Left lung (tissue), 14 donors: ENCODE measurements at places on chromosomes 3 and 15.

DNA sequence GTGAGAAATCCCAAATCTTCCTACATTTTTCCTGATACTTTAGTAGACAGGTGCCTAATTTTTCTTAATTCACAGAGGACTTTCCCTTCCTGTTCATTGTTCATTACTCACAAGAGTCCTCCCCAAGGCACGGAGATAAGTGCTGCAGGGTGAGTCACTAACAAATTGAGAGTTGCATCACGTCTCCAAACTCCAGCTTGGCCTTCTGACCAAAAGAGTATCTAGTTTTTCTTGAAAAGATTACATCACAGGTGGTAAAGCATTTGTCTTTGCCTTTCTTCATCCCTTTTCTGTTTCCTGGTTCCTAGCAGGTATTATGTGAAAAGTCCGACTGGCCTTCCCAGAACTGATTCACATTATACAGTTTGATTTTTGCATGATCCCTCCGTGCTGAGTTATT, 24.9 kb upstream of the RASGRP1 start:
- DNase-seq: no peak

DNA sequence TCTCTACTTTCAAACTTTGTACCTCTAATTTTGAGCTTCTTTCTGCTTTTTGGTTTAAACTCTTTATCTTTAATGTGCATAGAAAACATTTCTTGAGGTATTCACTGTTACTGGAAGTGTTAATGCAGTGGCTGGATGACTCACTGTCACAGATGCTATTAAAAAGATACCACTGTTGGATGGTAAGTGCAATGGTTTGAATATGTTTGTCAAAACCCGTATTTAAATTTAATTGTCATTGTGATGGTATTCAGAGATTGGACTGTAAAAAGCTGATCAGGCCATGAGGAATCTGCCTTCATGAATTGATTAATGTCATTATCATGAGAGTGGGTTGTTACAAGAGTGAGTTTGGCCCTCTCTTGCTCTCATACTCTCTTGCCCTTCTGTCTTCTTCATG, 70.6 kb downstream of the AP4E1 start:
- DNase-seq: no peak

GRCh38 chr15:78052001-78052401, 25.5 kb downstream of the TBC1D2B start:
- peak; percentile 64 for DNase-seq

DNA sequence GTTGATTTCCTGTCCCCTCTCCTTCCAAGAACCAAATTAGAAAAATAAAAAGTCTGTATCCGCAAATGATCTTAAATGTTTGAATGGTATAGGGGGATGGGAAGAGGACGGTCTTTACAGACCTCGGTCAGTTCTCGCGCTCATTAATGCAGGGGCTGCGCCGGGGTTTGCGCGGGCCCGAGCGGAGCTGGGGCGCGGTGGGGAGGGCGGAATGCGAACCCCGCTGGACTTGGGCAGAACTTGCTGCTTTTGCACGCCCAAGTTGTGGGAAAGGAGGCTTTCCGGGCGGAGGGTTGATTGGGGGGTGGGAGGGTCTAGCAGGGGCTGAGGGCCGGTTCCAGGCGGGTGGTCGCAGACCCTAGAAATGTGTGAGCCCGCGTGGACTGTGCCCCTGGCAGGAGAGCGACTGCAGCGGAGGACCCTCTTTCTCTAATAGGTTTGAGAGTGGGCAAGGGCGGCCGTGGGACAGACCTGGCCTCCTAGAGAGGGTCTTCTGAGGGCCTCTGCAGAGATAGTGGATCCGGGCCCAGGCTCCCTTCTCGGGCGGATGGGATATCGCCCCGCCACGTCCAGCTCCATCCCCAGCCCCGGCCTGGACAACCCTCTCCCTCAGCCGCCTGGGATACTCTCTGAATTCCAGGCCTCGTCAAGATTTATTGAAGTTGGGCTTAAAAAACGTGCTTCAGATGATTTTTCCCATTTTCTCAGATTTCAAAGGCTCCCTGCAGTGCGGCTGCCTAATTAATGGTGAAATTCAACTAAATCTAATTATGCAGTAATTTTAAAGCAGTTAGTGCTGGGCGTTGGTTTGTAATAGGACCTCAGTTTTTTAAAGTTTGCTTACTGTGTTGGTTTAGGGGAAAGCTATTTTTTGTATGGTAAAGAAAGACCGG, 11.3 kb downstream of the NR2F2 start:
- no peak for DNase-seq

DNA sequence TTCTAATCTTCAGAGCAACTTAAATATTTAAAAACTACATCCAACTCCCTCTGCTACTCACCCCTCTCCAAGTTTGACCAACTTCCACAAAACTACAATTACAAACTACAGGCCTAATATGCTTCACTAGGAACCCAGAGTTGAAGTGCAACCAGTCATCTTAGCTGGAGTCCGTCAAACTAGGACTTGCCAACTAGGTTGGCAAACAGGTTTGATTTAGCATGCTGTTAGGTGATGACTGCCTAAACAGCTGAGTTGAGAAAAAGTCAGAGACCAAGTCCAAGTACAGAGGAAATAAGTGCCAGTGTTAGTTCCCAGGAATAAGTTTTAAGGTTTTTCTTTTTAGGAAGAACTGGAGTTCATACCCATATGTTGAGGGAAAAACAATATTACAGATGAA, 1109.0 kb downstream of the TUSC7 start:
- no peak for DNase-seq

- no peak for DNase-seq
Measured at GRCh38 chr15:47301481-47301880, 415.8 kb upstream of the SEMA6D start.

GRCh38 chr3:159260049-159260662, 458.3 kb downstream of the MFSD1 start:
- DNase-seq: no peak

DNA sequence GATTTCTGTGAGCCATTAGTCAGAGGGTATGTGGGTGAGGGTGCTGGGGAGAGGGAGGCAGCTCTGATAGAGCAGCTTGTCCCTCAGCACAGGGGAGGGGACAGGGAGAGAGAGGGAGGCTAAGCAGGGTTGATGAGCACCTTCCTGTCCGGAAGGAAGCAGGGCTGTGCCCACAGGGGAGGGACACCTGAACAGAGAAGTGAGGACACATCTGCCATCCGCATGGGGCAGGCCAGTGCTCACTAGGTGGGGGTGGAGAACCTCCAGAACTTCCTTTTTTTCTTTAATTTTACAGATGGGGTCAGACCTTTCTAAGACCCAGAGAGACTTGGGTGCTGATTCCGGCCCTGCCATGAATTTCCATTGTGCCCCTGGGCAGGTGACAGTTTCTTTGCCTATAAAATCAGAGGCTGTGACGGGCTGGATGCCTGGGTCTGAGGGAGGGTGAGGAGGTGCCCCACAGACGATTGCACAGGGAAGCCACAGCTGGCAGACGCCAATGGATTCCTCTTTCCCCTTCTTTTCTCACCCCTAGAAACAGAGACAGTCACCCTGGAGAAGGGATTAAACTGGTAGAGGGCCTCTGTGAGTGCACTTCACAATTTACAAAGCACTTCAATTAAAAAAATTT, 4.1 kb upstream of the TGM5 start:
- no peak for DNase-seq

DNA sequence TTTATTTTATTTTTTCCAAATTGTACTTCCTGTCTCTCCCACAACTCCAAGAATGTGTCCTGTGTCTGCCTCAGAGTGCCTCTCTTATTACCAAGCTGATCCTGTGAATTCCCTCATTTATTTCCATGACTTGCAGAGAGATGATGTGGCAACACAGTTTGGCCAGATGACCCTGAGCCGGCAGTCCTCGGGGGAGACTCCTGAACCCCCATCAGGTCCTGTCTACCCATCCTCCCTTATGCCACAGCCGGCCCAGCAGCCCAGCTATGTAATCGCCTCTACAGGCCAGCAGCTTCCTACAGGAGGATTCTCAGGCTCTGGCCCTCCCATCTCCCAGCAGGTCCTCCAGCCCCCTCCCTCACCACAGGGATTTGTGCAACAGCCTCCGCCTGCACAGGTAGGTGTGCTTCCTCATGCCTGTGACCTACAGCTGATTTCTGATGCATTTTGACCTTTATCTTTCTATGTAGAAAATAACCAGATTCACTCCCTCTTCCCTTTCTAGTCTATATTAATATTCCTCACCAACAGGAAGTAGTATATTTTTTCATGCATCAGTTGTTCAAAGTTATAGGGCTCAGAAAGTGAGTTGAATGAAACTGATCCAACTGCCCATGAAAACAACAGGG, 100.0 kb downstream of the ARPP21 start:
- DNase-seq: peak; percentile 66

GRCh38 chr3:24166515-24166914, 221.4 kb downstream of the NR1D2 start:
- no peak for DNase-seq

GRCh38 chr3:98735761-98736269, 27.3 kb upstream of the ST3GAL6 start:
- DNase-seq: no peak

- no peak for DNase-seq
Measured at GRCh38 chr3:67064105-67064504, 66.0 kb downstream of the KBTBD8 start.

DNA sequence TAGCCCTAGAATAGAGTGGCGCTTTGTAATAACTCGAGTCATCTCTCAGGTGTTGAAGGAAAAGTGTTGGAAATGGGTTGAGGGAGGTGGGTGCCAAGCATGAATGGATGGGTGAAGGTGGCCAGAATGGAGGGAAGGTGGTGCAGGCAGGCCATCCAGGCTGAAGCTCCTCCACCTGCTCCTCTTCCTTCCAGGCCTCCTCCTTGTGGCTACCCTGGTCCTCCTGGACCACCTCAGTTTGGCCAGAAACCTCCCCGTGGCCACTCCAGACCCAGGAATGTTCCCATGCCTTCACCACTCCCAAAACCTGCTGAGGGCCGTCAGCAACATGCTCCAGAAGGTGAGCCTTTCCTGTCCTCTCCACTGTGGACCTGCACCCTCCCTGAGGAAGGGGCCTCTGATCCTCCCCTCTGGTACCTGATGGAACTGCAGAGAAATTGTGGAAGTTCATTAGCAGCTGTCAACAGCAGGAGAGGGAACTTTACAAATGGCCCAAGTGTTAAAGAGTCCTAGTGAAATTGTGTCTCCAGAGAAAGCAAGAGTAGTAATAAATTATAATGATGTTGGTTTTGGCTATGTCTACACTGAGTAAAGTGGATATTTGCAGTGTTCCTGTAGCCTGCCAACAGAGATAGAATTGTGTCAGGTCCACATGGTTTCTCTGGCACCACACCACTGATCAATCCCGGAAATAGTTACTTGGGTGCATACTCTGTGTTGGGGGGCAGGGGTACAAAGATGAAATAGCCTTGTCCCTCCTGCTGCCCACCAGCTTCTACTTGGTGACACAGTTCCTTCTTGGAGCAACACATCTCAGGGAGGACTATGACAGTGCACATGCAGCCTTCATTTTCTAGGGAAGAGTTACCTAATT, 1.6 kb downstream of the IL12A start:
- DNase-seq: no peak

DNA sequence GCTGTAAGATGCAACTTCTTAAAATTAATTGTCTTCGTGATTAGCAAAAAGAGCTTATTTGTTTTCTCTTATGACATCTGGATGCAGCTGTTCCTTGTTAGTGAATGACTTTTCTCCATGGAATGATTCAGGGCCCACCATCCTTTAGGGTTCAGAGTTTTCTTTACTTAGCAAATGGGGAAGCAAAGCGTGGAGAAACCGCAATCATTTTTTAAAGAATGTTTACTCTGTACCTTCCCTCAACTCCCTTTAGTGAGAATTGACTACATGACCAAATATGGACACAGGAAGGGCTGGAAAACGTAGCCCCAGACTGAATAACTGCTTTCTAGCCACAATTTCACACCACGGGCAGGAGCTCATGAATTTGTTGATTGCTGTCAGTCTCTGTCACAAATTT, 130.1 kb downstream of the EDEM1 start:
- DNase-seq: no peak

DNA sequence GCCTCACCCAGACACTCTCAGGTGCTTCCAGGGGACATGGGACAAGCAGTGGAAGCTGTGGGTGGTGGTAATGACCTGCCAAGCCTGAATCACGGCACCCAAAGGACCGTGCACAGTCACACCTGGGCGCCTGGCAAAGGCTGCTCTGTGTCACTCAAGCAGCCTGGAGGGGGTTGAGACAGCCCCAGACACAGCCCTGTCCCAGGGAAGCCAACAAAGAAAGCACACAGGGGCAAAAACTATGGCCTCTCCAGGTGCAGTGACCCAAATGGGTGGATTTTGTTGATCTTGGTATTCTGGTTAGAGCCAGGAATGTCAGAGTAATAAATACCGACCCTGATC, 15.0 kb upstream of the OCA2 start:
- DNase-seq: no peak

DNA sequence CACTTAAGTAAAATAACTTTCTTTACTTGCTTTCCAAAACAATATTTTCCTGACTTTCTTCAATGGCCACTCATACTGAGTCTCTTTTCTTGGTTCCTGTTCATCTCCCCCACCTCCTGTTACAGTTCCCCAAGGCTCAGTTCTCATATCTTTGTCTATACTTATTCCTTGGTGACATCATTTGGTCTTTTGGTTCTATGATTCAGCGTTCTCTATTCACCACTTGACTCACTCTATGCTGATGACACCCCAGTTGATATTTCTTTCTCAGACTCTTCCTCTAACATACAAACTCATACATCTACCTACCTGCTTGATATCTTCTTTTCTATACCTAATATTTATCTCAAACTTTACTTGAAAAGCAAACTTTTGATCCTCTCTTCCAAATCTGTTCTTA, 85.0 kb upstream of the P3H2 start:
- DNase-seq: no peak

DNA sequence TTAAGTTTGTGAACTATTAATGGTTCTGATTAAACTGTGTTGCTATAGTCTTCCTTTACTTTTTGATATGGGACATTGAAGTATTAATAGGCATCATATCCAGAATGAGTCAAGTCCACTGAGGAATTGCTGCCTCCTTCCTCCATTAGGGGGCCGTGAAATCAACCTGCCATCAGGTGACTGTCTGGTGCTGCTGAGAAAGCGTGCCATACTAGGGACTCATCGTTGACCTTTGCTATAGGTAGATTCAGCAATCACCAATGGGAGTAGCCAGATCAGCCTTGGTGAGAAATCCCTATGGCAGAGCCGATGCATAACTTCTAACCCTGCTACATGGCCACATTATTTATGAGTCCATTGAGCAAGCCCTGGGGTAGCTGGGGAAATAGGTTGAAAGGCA, 30.1 kb upstream of the SLC28A2 start:
- DNase-seq: no peak

GRCh38 chr3:136783708-136784191, 31.6 kb upstream of the STAG1 start:
- no peak for DNase-seq

- DNase-seq: no peak
Measured at GRCh38 chr3:14266361-14266760, 87.7 kb downstream of the LSM3 start.

DNA sequence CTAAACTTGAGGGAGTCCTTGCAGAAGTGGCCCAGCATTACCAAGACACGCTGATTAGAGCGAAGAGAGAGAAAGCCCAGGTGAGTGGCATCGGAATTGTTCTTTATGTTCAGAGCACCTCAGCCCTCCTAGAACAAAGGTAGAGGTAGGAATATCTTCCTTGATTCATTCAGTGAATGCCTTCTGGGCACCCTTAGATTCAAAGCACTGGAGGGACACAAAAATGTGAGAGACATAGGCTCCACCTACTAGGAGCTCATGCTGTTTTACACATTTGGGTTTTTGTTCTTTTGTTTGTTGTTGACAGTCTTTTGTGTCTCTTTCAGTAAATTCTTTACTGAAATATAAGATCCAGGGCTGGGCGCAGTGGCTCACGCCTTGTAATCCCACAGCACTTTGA, 68.2 kb downstream of the IQGAP1 start:
- DNase-seq: no peak
